Osteocyte (in vitro differentiated cells): ENCODE measurements at places on chromosomes 6 and 20. TPM values are rescaled to one million over a fixed set of nuclear protein-coding genes. Genes with fewer than 3 reads are reported as not detected.

Gene LCA5
- 4.2 and 4.3 TPM in 2 replicates for total RNA-seq

Gene TRIM31
- not detected in 2 replicates for total RNA-seq

Gene CASS4
- 0.13 TPM in 1 of 2 replicates, not detected in the other for total RNA-seq

Gene AMD1
- total RNA-seq: 34.0 and 38.7 TPM in 2 replicates

Gene LINC00237
- not detected in 2 replicates for total RNA-seq

Gene GNAS-AS1
- 1.5 and 2.0 TPM in 2 replicates for total RNA-seq

Gene GRIK2
- total RNA-seq: 7.1 and 10.8 TPM in 2 replicates

Gene PLA2G7
- total RNA-seq: not detected in 2 replicates

Gene ADAM33
- 32.0 and 34.7 TPM in 2 replicates for total RNA-seq

Gene GSTA2
- total RNA-seq: not detected in 2 replicates

Gene VGLL2
- not detected in 2 replicates for total RNA-seq

Gene DDX43
- total RNA-seq: not detected in 2 replicates

Gene BPI
- total RNA-seq: 7.7 and 8.5 TPM in 2 replicates

Gene OPRL1
- 1.6 and 2.1 TPM in 2 replicates for total RNA-seq

Gene MDFI
- 74.1 and 75.9 TPM in 2 replicates for total RNA-seq

Gene AKAP12
- total RNA-seq: 154 and 165 TPM in 2 replicates

Gene HLA-DRA
- not detected in 2 replicates for total RNA-seq

Gene NKX2-4
- not detected in 2 replicates for total RNA-seq

Gene TPD52L1
- total RNA-seq: 7.2 and 9.9 TPM in 2 replicates

Gene IL17A
- total RNA-seq: not detected in 2 replicates

Gene TMC2
- not detected in 2 replicates for total RNA-seq

Gene TNXB
- total RNA-seq: 13.1 and 13.9 TPM in 2 replicates

Gene PPP1R18
- total RNA-seq: 134 and 135 TPM in 2 replicates

Gene CLIC5
- total RNA-seq: not detected in 2 replicates

Gene RALGAPB
- total RNA-seq: 36.8 and 37.1 TPM in 2 replicates

Gene TFAP2C
- total RNA-seq: 92.9 and 97.8 TPM in 2 replicates

Gene PRR18
- not detected in 2 replicates for total RNA-seq

Gene MMUT
- 23.5 and 23.7 TPM in 2 replicates for total RNA-seq

Gene PPP1R16B
- total RNA-seq: not detected in 2 replicates

Gene PROKR2
- total RNA-seq: not detected in 2 replicates

Gene APOM
- total RNA-seq: 2.2 and 4.0 TPM in 2 replicates

Gene PRRT1
- total RNA-seq: 1.2 and 2.1 TPM in 2 replicates

Gene HLA-DQA2
- total RNA-seq: not detected in 2 replicates

Gene FAM83B
- total RNA-seq: 0.26 and 0.64 TPM in 2 replicates

Gene ID1
- 8.2 TPM in 2 replicates for total RNA-seq
